ENCODE measurements at places on chromosomes 1 and 21.

DNA sequence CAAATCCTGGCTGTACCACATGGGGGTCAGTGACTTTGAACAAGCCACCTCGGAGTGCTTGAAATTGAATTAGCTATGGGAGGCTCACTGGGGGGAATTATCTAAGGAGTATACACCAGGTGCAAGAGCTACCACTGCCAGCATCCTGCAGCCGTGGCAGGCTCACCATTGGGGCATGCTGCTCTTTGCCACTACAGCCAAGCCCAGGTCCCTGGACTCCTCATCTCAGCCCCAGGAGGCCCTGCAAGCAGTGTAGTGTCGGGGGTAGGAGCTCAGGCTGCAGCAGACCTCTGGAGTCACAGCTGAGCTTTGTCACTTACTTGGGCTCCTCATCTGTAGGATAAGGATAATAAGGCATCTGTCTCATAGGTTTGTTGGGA, 35.3 kb downstream of the ACOT11 start:
- DNase-seq, result no peak

DNA sequence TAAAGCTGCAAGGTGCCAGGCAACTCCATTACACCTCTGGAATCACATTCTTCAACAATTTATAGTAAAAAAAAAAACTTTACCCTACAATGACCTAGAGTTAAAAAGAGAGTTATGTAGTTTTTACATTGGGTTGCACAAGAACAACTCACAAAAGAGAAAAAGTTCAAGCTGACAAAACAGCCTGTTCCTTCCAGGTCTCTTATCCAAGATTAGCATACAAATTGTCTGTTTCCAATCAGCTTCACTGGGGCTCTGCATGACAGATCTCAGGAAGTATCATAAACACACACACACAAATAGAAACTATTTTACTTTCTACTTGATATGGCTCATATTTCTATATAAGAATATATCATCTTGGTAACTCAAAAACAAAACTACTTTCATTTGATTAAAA, 154.6 kb downstream of the PCNX2 start:
- DNase-seq, result no peak

DNA sequence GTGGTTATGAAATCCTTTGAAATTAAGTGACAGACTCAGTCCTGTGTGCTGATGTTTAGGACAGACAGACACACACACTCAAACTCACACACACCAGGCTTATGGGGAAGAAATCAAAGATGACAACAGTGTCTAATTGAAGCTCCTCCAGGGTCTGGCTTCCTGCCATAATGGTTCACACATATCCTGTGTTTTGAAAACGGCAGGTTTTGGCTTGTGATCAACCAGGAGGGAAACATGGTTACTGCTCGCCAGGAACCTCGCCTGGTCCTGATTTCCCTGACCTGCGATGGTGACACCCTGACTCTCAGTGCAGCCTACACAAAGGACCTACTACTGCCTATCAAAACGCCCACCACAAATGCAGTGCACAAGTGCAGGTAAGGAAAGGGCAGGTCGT, 4.6 kb downstream of the MTARC1 start:
- no peak for DNase-seq

DNA sequence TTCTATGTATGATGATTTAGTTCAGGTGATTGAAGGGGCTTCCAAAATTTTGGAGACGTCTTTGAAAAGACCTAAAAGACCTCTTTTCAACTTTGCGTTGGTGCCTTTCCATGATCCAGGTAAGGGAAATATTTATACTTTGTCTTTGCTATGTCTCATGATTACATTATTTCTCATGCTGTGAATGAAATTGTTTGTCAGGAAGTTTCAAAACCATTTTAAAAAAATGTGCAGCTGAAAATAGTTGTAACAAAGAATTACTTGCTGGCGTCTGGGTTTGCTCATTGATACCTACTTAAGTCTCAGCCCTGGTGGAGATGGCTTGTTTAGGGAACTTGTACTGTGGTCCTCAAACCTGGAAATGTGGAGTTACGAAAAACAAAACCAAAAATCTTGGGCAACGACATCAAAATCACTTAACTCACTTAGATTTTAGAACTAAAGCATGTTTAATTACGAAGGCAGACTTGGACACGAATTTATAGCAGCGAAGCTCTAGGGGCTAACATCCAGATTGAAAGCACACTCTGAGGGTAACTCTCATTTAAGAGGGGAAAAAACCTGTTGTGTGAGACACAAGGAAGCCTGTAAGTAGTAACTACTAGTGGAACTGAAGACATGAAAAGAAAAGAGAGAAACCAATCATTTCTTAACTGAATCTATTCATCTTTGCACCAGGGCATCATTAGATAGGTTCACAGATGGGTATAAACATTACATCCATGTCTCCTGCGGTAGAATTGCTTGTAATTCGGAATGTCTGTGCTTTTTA, 924 bp downstream of the HMCN1 start:
- no peak for DNase-seq

DNA sequence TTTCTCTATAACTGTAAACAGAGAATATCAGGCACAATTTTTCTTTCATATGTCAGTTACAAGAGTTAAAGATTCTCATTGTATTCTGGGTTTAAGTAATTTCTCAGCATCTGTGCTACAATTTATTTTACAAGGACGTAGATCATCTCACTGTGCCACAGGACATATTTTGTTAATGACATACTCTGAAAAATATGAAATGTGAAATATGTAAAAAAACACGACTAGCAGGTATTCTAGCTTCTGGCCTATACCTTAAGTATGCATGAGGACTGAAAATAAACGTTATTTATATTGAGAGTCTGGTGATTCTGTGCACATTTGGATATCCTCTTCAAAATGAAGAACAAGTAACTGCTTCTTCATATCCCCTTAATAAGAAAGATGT, 308.8 kb downstream of the BRINP3 start:
- DNase-seq, result no peak

DNA sequence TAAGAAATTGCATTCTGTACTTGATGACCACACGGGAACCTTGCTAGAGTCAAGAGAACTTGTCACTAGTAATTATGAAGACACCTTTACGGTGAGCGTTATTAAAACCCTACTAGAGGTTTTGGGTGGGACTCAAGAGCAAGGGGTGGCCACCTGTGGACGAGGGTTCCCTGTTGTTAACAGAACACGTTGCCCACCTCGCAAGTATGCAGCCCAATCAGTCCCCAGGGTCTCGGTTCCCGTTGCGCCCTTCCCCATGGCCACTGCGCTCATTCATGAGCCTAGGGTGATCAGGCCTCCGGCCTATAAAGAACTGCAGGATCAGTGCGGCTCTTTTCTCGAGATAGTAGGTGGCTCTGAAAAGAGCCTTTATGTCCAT, 30.2 kb upstream of the RNF187 start:
- no peak for DNase-seq

GRCh38 chr1:1603671-1604373, 3.9 kb upstream of the FNDC10 start:
- DNase-seq, result no peak

GRCh38 chr1:119422631-119423030, 7.7 kb downstream of the HSD3B2 start:
- no peak for DNase-seq

- DNase-seq, result no peak
Observed at GRCh38 chr1:154859151-154859785, 10.8 kb downstream of the KCNN3 start.

- DNase-seq, result no peak
Observed at GRCh38 chr1:23591460-23592208, 32.3 kb upstream of the ID3 start.

DNA sequence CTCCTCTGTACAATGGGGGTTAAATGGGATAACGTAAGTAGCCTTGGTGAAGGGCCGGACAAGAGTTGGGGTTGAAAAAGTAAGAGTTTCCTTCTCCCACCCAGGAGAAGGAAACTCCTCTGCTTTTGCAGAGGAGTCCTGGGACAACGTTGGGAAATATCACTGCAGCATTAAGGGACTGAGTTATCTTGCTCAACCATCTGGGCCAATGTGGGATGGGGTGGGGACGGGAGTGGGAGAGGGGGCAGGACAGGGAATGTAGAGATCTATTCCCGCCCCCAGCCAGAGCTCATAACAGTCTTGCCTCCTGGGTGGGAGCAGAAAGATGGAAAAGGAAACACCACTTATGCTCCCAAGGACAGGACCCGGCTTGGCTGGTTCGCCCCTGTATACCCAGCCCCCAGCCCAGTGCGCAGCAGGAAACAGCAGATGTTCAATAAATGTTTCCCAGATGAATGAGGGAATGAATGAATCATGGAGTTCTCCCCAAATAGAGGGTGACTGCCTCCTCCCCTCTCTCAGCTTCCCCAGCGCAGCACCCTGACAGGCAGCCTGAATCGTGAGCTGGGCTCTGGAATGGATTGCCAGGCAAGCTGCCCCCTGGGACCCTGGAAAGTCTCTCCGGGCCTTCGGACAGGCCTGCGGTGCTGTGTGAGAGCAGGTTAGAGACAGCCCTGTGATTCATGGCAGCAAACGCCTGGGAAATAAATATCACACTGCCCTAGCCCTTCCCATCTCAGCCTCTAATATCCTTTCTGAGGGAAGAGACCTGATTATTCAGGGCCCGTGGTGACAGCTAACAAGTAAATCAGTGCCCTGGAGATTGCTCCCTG, 24.8 kb downstream of the FBXO2 start:
- no peak for DNase-seq

DNA sequence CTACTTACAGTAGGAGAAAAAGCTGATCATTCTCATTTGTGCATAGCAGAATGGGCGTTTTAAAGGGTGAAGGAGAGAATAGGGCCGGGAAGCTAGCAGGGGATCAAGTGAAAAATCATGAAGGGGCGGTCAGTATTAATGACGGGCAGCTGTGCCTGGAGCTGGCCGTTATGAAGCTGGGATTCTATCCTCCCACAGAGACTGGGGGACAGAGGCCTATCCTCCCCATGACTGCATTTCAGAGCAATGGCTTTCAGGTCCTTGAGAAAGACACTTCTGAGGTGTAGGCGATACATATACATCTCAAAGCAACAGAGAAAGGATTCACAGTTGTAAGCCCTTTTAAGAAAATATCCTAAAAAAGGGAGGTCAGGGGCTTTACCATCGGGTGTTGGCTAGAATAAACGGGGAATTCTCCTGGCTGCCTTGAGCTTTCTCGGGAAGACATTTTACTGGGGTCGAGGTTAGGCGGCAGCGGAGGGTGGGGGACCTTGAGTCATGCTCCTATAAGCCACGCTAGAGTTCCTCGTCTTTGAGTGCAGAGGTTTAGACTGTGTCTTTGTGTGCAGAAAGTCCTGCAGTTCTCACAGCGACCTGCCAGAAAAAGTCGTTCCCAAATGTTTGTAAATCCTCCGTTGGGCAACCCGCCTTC, 559 bp upstream of the MTARC2 start:
- DNase-seq, result no peak

DNA sequence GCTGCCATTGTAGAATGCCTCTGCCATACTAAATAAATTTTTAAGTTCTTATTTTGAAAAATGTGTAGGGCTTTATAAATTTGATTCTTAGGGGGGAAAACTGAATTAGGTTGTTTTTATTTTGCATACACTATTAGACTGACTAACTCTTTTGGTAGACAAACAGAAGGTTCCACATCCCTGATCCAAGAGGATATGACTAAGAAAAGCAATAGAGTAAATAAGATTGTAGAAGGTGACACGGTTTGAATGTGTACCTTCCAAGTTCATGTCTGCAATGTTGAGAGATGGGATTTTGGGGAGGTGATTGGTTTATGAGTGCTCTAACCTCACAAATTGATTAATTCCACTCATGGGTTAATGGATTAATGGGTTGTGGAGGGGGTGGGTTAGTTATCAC, 127.9 kb downstream of the GLUL start:
- DNase-seq, result no peak

GRCh38 chr1:20465187-20465586, 20.8 kb downstream of the CAMK2N1 start:
- no peak for DNase-seq

DNA sequence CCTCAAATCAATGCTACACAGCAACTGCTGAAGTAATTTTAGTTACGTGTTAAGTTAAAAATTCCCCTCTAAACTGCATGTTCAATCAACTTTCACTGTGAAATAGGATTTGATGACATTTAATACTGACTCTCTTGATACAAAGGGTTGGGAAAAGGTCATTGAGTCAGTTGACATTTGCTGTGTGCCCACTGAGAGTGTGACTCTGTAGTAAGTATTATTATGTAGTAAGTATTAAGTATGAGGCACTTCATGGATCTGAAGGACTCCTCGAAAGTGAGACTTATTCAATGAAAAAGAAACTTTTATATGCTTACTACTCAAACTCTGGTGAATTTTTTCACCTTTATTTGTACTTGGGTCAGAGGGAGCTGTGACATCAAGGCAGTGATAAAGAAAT, 83.1 kb upstream of the S1PR1 start:
- DNase-seq, result no peak

- no peak for DNase-seq
Observed at GRCh38 chr1:55057270-55057955, 18.1 kb downstream of the PCSK9 start.

DNA sequence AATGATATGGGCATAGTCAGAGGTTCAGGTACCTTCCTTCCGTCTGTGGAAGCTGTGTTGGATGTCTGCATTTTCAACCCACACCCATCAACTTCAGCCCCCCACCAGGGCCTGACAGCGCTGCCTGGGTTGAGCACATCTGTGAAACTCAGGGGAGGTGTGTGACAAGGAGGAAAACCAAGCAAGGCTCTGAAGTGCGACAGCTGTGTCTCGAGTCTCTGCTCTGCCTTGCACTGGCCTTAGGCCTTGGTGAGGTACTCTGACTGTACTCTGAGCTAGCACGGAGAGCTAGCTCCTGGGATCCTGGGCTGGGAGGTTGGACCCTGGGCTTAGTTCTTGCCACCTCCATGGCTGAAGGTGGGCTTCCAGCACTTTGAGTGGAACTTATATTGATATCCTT, 9.1 kb downstream of the VANGL2 start:
- DNase-seq, result no peak

- no peak for DNase-seq
Observed at GRCh38 chr1:52403566-52404115, 582 bp downstream of the ORC1 start.

DNA sequence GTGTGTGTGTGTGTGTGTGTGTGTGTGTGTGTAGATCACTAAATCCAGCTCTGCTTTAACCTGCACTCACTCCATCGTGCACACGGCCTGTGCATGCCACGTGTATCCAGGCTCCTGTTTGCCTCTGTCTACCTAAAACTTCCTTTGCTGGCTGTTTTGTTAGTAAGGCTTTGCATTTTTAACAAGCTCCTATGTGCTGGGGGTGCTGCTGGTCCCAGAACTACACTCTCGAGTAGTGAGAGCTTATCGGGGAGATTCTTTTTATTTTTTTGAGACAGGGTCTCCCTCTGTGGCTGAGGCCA, 596 bp upstream of the TCEA3 start:
- no peak for DNase-seq

GRCh38 chr1:104933846-104934245, 1184.1 kb downstream of the AMY1C start:
- no peak for DNase-seq
